ENCODE measurements at places on chromosomes 5 and 9.

DNA sequence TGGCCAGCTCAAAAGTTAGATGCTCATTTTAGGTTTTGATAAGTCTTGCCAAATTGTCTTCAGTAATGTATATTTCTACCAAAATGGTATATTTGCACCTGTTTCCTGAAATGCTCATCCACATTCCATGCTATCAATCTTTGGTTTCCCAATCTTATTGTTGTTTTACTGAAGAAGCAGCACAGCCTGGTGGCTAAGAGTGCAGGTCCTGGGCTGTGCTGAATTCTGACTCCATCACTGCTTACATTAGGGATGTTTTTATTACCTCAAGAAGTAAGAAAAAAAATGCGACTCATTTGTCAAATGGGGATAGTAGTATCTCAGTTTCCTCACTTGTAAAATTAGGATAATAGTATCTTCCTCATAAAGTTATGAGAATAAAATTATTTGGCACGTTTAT is 13.6 kb upstream of the S100Z start:
- DNase-seq = no peak

DNA sequence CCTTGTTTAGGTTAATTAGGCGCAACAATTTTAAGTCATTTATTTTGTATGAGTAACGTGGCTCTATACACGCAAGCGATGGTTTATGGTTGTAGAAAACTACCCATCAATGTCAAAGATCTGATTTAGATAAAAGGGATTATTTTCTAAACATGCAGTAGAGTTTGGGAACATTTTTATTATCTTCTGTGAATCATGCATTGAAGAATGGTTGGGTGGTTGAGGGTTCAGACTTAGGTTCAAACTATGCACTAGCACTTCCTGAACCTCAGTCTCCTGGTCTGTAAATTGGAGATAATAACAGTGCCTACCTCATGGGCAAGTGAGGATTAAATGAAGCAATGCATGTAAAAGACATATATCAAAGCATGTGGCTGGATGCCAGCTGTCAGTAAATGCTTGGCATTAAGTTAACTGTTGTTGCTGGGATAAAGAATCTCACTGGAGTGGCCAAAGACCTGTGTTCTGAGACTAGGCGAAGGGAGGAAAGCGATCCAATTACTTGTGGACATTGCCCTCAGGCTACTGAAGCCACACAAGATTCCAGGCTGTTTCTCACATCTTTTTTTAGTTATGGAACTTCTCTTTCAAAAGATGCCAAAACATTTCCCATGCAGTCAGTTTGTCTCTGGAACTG is 1.1 kb upstream of the OTULINL start:
- DNase-seq = no peak

DNA sequence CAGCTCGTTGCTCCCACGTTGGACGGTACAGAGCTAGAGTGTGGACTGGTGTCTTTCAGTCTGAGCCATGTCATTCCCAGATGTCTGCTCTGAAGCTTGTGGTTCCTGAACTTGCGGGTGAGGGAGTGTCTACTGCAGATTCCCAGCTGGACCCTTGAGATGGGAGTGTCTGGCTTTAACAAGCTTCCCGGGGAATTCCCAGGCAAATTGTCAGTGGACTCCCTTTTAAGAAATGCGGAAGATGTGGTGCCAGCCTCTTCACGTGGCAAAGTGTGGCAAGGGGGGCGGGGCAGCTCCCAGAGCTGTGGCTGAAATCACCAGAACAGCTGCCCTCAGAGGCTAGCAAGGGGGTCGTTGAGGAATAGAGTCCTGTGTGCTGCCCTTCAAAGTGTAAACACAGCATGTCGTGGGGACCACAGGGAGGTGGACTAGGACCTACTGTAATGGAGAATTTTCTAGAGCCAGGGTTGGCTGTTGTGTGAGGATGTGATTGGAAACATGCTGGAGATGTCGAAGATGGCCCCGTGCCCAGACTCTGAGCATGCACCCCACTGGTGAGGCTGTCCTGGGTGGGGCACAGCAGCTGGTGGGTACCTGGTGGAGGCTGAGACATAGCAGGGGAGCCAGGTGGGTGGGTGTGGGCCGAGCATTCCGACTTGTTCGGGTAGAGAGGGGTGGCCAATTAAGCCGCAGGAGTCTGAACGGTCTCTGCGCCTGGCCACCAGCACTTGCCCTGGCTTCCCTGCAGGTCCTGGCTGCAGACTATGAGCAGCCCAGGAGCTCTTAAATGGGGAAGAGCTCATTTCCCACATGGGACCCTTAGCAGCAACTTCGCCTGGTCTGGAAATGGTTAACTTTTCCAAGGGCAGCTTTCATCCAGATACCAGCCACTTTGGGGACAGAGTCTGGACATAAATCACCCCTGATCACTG is 37.4 kb downstream of the PRRX2 start:
- DNase-seq = no peak

DNA sequence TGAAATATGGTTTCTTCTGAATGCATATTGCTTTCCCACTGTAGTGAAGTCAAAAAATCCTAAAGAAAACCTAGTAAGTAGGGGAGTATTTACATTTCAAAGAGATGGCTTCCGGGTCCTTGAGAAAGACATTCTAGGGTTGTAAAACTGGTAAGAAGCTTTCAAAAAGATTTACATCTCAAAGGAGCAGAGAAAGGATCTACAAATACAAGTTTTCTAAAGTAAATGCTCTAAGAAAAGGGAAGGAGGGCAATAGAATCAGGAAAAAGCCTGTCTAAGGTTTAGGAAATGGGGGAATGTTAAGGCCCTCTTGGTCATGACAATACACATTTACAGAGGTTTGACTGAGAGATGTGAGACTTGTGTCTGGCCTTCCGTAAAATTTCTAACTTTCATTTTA is 16.7 kb upstream of the TRPC7 start:
- no peak for DNase-seq
